ENCODE measurements at places on chromosomes 2 and 18.

DNA sequence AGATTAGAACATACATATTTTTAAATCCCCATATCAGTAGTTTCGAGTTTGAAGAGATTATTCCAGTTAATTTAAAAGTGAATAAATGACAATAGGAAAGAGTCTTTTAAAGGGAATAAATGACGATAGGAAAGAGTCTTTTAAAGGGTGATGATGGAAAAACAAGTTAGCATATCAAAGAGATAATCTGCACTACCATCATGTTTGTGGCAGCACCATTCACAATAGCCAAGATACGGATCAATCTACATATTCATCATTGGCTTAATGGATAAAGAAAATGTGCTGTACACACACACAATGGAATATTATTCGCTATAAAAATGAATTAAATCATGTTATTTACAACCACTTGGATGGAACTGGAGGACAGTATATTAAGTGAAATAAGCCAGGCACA is 15.0 kb downstream of the ATG16L1 start:
- DNase-seq = no peak

- no peak for DNase-seq
Observed at GRCh38 chr18:13618760-13619438, 107.5 kb downstream of the FAM210A start.

- no peak for DNase-seq
Observed at GRCh38 chr2:101828673-101829334, 131.3 kb downstream of the MAP4K4 start.

- DNase-seq = no peak
Observed at GRCh38 chr2:240424341-240425235, 10.9 kb upstream of the GPC1 start.

- no peak for DNase-seq
Observed at GRCh38 chr2:95500854-95501253, 16.3 kb upstream of the TRIM43B start.

Data from activated naive CD4-positive, alpha-beta T cell treated with Interleukin-2 at 50 U/mL for 16 hours (primary cell).